Stimulated activated CD8-positive, alpha-beta memory T cell treated with anti-CD3 and anti-CD28 coated beads, Interleukin-12 subunit alpha, Interleukin-12 subunit beta, amount 100 ng/mL, for 4 hours (primary cell): ENCODE measurements at places on chromosomes 16 and 17.

DNA sequence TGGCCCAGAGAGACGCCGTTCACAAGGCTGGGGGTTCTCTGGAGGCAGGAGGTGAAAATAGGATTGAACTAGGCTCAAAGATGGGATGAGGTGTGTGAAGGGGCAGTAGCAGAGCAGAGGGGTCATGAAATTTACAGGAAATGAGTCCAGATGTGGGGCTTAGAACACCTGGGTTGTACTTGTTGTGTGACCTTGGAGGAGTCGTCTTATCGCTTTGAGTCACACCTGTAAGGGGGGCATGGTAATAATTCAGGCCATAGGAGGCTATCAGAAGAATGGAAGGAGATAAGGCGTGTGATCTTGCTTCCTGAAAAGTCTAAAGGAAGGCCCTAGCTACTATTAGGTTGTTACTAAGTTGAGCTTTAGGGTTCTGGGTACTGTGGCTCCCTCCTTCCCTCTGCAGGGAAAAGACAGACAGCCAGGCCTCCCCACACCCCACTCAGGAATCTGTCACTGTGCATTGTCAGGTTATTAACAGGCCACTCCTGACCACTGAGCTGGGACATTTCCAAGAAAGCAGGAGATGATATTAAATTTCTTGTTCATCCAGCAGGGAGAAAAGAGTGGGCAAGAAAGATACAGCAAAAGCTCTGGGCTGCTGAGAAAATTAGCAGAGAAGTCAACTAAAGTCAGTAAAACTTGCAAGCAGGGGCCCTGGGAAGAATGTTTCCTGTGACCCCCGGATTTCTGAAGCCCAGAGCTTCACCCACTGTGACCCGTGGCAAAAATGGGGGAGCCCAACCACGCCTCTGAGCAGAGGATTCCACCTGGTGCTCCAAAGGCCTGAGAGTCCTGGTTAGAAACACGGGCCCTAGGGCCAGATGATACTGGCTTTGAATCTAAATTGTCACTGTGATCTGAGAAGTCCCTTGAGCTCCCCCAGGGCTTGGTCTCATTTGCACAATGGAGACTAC, 6.0 kb upstream of the CDC42EP4 start:
- no peak for DNase-seq

- DNase-seq = no peak
These were observed 48.4 kb upstream of the MEOX1 start for GRCh38 chr17:43710101-43710500.

GRCh38 chr17:48816774-48817590, at the start of gene TTLL6:
Gene TTLL6, minus strand, starts transcription at chr17:48817229. Its CDS starts 157 bp downstream, at chr17:48817072.
- peak; percentile 49 for DNase-seq

- DNase-seq = no peak
These were observed 16.7 kb upstream of the TENT4B start for GRCh38 chr16:50136399-50136798.

DNA sequence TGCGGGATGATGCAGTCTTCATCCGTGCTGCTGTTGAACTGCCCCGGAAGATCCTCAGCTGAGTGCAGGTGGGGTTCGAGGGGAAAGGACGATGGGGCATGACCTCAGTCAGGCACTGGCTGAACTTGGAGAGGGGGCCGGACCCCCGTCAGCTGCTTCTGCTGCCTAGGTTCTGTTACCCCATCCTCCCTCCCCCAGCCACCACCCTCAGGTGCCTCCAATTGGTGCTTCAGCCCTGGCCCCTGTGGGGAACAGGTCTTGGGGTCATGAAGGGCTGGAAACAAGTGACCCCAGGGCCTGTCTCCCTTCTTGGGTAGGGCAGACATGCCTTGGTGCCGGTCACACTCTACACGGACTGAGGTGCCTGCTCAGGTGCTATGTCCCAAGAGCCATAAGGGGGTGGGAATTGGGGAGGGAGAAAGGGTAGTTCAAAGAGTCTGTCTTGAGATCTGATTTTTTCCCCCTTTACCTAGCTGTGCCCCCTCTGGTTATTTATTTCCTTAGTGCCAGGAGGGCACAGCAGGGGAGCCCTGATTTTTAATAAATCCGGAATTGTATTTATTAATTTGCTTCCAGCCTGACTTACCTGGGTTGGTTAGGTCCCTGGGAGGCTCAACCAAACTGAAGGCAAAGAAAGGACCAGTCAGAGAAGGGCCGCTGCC, 5.8 kb downstream of the TRAF4 start:
- no peak for DNase-seq

GRCh38 chr16:68636064-68636560, 9.0 kb upstream of the CDH3 start:
- DNase-seq = no peak
